Kidney epithelial cell (primary cell): ENCODE measurements at places on chromosomes 1 and 21.
A peak's percentile ranks its signal among the peaks of the same experiment; 100 is the strongest.

DNA sequence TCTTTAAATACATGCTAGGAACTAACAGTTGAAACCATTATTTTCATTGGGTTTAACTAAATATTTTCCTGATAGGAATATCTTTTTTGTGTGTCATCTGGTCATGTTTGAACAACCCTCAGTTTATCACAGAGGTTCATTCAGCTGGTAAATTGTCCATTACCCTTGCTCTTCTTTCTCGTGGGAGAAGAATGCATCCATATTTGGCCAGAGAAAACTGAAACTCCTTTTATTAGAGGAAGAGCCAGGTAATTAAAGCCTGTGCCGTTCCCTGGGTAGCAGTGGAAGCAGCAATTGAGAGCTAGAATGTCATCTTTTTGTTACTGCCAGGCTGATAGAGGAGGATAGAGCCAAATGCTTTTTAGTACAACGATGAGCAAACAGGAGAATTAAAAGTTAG lies 587.2 kb upstream of the ZRANB2 start:
- DNase-seq = no peak

DNA sequence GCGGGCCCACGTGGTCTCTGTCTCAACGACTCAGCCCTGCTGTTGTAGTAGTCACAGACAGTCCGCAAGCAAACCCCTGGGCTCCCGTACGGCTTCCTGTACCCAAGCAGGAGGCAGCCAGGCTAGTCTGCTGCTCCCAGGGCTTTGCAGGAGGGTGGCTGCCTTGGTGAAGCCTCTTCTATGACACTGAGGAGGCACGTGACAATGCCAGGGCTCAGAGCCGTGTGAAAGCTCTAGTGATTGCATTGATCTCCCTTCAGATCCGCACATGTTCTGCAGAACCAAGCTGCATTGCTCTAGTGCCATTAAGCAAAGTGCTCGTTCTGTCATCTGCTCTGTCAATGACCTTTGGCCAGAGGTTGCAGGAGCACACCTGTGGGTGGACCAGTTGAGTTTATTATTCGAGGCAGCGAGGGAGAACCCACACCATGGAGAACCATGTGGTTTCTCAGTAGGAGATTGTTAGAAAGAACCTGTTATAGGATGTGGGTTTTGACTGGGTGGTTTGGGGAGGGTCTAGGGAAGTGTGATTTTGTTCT lies 18.0 kb downstream of the UMODL1 start:
- no peak for DNase-seq

DNA sequence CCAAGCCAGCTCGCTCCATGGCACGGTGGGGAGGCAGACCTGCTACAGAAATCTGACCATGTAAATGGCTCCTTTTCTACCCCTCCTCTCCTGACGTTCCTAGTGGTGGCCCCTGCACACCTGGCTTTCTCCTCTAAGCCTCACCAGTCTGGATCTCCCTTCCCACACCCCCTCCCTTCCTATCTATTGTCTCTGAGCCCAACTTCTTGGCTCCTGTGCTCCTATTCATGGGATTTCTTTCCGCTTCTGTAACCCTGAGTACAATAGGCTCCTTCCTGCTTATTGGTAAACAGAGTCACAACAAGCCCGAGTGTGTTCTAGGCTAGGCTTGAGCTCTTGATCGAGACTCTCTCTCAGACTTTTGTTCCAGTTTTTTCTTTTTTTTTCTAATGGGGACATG lies 17.6 kb downstream of the OPTC start:
- DNase-seq = no peak

DNA sequence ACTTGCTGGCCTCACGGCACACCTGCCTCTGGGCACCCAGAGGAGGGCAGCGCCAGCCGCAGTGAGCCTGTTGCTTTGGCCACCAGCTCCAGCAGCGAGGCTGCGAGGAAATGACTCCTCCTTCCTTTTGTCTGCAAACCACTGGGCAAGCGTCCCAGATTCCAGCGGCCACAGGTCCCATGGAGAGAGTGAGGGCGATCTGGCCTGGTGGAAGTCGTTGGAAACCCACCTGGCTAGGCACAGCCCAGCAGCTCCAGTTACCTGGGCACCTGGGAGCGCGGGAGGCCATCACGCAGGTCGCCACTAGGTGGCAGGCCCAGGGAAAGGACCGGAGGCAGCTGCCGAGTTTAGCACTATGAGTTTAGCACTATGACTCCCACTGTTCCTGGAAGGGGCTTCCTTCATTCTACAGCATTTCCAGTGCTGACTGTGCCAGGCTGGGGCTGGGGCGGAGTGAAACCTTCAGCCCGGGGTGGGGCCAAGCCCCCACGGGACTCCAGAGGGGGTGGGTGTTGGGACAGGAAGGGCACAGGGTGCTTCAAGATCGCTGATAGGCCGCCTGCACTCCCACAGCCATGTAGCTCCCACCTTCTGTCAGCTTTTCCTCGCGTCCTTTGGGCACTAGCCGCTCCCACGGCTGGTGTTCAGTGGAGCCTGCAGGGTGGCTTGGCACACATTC lies 1.1 kb upstream of the ESPN start:
- peak; percentile 23 for DNase-seq

GRCh38 chr1:22635436-22635835 lies 992 bp upstream of the C1QA start:
- no peak for DNase-seq
